ENCODE measurements at places on chromosomes 13 and 19.

DNA sequence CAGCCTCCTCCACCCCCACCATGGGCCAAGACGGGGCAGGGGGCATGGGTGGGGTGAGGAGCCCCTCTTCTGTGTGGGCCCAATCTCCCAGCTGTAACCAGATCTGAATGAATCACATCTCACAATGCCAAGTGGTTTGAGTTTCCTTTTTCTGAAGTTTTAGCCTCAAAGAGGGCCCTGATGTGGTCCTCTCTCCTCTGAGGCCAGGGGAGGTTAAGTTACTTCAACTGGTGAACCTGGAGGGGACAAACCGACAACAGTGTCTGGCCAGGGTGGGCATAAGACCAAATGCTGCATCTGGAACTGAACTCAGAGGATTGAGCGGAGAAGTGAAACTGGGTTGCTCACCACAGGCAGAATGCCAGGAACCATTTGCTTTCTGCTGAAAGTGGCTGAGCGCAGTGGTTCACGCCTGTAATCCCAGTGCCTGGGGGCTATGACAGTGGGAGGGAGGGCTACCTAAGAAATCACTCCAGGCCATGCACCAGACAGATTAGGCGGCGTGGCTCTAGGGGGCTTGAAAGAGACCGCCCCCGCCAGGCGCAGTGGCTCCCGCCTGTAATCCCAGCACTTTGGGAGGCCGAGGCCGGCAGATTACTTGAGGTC, 15.4 kb upstream of the IRGC start:
- no peak for DNase-seq

- DNase-seq = no peak
Measured at GRCh38 chr13:44899967-44900366, 89.3 kb downstream of the NUFIP1 start.

- DNase-seq = no peak
Measured at GRCh38 chr13:98280176-98280510, 103.1 kb upstream of the RNF113B start.

DNA sequence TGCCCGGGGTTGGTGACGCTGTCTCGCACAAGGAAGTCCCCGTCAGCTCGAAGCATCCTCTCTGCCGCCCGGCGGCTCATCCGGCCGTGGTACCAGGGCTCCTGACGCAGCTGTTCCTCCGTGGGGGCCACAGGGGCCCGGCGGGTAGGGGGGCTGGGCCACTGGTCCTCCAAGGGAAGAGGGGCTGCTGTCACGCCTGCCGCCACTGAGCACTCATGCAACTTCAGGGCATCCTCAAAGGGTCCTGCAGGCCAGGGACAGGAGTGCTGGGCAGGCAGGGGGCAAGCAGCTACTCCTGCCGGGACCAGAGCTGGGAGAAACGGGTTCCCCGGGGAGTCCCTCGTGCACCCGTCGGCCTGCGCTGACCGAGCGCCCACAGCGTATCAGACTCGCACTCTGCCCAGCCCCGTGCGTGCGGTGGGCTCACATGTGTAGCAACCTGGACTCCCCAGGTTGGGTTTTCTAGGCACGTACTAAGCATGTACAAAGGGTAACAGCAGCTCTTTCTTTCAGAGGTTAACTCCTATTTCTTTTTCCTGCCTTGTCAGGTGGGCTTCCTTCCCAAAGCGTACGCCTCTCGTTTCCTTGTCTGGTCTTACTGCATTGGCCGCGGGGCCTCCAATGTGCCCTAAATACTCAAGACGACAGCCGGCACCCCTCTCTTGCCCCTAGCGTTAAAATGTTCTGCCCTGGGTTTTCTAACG, 13.4 kb upstream of the C2CD4C start:
- DNase-seq = no peak

GRCh38 chr19:15299568-15300409, 32.5 kb downstream of the BRD4 start:
- no peak for DNase-seq

GRCh38 chr19:55289117-55289796, 5.5 kb downstream of the BRSK1 start:
- DNase-seq = no peak

DNA sequence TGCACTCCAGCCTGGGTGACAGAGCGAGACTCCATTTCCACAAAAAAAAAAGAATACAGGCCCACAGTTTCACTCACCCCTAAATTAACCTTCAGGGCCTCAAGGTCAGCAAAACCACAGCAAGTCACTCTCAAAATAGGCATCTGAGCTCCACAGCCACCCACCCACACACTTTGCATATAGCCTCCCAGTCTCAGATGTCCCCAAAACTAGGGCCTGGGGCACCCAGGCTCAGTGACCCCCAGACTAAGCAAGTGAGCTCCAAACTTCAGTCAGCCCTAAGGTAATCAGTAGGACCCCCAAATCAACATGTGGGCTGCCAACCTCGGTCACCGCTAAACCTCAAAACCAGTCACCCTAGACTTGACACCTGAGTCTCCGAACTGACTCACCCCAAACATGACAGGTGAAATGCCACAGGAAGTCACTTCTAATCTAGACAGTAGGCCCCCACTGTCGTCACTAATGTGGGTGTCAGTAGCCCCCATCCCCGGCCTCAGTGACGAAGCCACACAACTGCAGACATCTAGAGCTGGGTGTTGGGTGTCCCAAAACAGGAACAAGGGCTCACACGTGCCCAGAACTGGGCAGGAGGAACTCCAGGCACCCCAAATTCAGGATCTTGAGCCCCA, 13.9 kb downstream of the RABAC1 start:
- no peak for DNase-seq

DNA sequence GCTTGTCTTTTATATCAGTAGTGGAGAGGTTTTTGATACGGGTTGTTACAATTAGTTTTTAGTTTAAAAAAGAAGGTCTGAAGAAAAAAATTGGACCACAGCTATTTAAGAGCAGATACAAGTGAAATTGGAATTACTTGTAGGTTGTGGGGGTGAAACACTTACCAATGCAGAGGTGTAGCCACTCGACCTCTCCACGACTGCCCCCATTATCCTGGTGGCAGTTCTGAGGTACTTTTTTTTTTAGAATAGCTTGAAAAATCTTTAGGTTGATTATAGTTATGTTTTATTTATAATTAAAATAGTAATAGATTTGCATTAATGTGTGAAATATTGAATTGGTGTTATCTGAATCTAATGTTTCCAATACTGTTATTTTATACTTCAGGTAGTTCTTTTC, 60.7 kb downstream of the PAN3 start:
- DNase-seq = no peak

GRCh38 chr13:51557438-51557837, 26.8 kb upstream of the WDFY2 start:
- DNase-seq = peak; percentile 39

DNA sequence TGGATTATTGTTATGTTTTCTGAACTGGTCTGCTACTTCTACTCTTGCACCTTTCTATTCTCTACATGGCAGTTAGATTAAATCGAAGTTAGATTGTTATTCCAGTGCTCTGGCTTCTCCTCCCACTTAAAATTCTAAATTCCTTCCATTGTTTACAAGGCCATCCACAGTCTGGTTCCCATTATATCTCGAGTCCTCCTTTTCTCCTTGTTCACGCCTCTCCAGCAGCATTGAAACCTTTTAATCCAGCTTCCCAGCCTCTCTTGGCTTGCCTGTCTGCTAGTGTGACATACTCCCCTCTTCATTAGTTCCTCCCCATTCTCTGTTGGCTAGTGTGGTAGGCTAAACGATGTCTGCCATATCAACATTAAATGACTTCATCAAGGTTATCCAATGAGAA, 54.5 kb downstream of the DNAJC15 start:
- no peak for DNase-seq

GRCh38 chr19:18741124-18742121, 49.7 kb downstream of the COMP start:
- no peak for DNase-seq

GRCh38 chr19:40976134-40976533, 14.9 kb upstream of the CYP2B6 start:
- no peak for DNase-seq

DNA sequence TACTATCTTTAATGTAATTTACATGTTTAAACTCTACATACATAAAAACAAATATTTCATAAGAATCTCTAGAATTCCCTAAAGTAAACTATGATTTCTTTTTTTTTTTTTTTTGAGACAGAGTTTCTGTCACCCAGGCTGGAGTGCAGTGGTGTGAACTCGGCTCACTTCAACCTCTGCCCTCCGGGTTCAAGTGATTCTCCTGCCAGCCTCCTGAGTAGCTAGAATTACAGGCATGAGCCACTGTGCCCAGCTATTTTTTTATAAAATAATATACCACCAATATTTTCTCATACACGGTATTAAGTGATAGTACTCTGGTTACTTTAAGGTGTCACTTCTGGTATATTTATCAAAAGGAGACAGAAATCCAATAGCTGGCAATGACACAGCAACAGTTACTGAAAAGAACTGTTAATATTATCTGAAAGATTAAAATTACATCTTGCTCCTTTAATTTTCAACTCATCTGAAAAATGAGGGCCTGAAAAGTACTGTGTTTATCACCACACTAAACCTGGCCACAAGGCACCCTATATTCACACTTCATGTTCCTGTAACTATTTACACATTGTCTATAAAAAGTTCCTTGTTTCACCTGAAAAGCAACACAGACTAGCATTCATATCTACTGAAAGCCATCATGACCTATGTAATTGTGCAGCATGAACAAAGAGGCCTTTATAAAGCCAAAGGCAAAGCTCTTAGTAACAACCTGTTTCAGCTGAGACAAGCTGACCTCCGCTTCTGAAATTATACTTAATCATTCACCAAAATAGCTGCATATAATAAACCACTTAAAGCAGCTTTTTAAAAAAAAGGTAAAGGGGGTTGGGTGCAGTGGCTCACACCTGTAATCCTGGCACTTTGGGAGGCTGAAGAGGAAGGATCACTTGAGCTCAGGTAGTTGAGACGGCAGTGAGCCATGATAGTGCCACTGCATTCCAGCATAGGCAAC, 106.1 kb downstream of the SLC25A15 start:
- DNase-seq = no peak

GRCh38 chr19:17602872-17603510, 47.5 kb downstream of the COLGALT1 start:
- no peak for DNase-seq

DNA sequence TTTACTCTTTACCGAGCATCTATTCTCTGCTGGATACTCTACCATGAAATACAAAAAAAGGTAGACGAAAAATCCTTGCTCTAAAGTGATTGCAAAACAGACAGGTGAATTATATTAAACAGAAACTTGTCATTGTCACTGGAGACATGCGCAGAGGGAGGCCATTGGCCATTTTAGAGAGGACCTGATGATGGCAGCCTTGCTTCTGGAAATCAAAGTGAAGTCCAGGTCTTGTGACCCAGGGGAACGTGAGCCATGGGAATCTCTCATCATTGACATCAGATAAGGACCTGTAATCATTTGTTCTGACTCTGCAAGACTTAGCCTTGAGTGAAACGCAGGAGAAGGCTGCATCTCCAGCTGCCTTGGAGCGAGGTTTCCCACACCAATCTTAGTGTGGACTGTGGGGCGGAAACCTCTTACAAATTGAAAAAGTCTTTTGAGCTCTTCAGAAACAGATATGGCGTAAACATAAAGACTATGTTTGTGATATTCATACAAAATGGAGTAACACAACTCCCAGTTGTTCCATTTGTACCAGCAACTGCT, 16.8 kb upstream of the SLC46A3 start:
- DNase-seq = no peak

DNA sequence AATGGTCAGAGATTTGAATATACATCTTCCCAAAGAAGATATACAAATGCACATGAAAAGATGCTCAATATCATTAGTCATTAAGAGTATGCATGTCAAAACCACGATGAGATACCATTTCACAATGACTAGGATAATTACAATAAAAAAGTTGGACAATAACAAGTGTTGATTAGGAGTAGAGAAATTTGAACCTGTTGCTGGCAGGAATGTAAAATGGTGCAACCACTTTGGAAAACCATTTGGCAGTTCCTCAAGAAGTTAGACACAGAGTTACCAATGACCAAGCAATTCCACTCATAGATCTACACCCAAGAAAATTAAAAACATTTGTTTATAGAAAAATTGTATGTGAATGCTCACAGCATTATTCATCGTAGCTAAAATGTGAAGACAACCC, 33.2 kb upstream of the STARD13 start:
- DNase-seq = no peak

GRCh38 chr19:46025835-46026234, 3.0 kb upstream of the PGLYRP1 start:
- peak; percentile 62 for DNase-seq

DNA sequence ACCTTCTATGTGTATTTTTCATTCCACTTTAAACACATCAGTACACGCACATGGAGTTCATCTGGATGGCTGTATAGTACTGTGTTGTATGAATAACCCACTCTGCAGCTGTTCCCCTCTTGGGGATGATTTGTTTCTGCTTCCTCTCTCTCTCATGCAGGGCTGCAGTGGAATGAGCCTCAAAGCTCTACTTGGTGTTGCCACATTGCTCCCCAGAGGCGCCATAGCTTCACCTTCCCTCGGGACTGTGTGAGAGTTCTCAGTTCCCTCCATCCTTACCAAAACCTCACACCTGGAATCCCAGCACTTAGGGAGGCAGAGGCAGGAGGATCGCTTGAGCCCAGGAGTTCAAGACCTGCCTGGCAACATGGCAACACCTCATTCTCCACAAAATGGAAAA, 28.4 kb upstream of the GPR183 start:
- DNase-seq = no peak

DNA sequence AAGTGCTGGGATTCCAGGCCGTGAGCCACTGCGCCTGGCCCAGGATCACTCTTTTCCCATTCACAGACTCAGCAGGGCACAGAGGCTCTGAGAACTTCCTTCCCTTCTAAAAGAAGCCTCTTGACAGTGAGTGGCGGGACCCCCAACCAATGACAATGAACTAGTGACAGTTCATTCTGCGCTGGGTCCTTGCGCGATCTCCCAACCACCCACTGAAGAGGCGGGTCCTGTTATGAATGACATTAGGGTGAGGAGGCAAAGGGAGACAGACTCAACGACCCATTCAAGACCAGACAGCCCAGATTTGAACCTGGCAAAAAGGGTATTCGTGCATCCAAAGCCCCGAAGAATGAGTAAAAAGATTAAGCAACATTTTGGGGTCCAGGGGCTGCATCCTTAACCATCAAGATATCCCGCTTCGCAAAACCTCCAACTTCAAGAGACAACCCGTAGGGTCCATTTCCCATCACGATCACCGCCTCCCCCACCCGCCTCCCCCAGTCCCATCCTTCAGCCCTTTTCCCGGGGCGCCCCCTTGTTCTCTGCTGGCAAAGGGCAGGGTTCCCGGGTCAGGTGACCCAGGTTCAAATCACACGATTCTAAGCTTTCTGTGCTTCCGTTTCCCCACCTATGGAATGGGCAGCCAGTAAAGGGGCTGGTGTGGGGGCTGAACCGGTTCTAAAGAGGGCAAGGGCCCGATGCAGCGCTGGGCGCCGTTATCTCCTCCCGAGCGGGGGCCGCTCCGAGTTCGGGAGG, 719 bp downstream of the SUGP2 start:
- DNase-seq = peak; percentile 90

DNA sequence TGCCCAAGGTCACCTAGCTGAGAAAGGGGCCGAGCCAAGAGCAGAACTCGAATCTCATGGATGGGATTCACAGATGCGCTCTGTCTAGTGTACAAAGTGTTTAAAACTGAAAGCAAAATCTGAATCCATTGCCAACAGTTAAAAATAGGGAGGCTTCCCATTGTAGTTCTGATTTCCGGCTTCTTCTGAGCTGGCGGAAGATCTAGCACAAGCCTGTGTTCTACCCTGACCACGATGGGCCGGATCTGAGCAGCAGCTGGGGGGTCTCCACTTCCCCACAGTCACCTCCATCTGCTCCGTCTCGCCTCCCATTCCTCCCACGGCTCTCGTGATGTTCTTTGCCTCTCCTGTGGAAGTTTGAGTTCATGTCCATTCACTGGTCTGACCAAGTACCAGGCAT, 2.4 kb downstream of the CACNG8 start:
- no peak for DNase-seq
